Stimulated activated CD8-positive, alpha-beta memory T cell treated with anti-CD3 and anti-CD28 coated beads, Interleukin-7, amount 100 ng/mL, for 1 hour (primary cell): ENCODE measurements at places on chromosomes 1 and 21.

GRCh38 chr1:29756085-29756484 lies 519.8 kb downstream of the PTPRU start:
- DNase-seq, result no peak

GRCh38 chr1:203480525-203481084 lies 5.0 kb downstream of the PRELP start:
- peak; percentile 19 for DNase-seq

DNA sequence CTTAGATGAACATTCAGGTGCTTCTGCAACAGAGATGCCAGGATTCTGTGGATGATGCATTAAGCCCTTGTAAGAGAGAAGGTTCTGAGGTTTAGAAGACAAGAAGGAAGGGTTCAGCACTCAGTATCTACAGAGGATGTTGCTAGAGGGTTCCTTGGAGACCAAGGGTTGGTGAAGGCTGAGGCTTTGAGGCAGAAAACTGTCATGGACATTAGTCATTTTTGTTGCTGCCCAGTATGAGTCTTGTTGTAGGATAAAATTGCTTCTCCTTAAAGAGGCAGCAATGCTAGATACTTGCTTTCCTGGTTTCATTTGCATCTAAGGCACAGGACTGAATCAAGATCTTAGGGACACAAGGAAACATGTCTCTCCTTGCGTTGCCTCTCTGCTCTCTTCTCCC lies 319.4 kb upstream of the NFIA start:
- no peak for DNase-seq

DNA sequence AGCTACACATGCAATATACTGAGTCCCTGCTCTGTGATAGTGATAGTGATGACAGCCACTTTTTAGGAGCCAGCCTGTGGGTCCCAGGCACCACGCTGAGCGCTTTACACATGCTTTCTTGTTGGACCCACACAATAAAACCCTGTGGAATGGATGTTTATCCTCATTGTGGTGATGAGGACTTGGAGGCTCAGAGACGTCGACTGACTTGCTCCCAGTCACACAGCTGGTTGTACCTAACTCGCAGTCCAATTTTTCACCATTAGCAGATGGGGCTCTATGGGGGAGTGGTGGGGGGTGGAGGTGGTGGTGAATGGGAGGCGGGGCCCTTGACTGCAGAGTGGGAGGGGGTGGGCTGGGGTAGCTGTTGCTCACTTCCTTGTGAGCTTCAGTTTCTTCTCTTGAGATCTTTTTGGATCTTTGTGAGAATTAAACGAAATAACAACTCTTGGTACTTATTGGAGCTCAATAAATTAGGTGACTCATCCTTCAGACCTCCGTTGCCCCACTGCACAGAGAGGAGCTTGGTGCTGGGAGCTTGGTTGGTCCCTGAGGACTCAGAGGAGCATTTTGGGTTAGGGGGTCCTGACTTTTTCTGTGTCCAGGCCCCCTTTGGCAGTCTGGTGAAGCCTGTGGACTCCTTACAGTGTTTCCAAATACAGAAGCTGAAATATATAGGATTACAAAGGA lies 61.8 kb upstream of the CD1D start:
- DNase-seq, result no peak

- DNase-seq, result no peak
These were observed 46.1 kb downstream of the ADAMTS1 start for GRCh38 chr21:26798856-26799751.

DNA sequence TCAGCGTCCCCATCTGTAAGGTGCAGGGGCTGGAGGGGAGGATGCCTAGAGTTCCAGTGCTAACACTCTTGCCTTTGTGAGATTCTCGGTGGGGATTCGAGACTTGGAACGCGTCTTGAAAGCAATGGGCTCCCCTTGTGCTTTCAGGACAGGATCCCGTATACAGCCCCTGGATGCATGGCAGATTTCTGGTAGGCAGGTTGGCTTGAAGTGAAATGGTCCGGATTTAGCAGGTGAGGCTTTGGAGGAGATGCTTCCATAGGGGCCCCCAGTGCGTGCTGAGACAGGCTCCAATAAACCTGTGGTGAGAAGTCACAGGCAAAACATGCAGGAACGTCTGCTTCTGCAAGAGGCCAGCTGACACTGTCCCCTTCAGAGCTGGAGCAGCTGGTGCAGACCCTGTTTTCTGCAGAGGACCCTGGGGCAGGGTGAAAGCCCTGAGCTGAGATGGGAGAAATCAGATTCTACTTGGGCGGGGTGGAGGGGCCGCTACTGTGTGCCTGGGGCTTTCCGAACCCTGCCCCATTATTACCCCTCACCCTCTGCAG lies 270.4 kb downstream of the PTPRU start:
- no peak for DNase-seq

DNA sequence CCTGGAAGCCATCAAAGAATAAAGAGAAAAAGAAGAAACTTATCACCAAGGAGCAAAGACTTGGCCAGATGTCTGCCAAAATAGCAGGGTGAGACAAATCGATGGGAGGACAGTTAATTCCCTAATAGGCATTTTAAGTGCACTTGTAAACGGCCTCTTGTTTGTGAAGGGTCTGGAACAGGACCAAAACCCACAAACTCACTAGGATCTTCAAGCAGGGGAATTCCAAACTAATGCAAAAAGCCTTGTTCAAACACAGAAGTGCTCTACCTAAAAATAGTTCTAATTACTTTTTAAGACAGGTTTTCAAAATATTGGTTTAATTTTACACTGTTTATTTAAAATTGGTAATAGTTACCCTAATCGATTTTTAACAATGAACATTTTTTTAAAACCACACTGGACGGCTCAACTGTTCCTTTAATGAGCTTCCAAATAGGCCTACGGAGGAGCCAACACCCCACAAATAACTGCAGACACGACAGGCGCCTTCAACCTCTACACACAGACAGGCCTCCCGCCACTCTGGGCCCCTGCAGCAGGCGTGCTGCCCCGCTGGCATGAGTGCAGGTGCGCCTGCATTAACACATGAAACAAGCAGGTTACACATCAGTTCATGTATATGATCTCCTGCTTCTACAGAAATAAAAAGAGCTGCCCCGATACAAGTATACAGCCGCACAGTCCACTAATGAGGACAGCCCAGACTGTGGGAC lies 15.8 kb downstream of the UBE2G2 start:
- DNase-seq, result no peak
